ENCODE measurements at places on chromosomes 1 and 21.

GRCh38 chr1:221170171-221170570 lies 290.9 kb downstream of the HLX start:
- DNase-seq = no peak

DNA sequence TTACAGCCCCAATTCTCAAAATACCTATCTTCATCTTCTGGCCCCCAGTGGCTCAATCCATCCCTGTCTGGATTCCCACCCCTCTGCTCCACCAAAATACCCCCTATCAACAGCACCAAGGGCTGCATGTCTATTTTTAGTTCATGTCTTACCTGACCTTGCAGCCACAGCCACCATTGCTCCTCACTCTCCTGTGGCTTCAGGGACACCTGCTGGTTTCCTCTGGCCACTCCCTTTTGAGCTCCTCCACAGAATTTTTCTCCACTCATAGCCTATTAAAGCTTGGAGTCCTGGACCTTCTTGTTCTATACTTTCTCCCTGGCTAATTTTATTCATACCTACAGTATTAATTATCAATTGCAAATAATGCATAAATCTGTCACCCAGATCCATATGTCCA lies 125.3 kb upstream of the NGF start:
- no peak for DNase-seq

DNA sequence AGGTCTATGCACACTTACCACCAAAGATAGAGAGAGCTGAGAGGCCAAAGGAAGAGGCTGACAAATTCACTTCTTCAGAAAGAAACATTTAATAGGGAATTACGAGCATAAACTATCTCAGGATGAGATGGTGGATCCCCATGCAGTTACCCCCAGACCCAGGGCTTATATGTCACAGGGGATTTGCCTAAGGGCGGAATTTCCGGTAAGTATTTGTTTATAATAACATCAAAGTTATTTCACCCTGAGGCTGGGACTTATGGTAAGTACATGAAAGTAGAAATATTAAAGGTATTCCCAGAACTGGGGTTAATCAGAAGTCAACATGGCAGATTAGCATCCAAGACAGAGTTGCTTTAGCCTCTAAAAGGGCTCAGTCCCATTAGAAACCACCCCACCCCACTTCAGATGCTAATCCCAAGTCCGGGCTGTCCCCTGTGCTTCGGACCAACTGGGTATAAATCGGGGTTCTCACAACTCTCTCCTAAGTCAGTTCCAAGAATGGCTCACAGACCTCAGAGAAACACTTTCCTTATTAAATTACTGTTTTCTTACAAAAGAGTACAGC lies 247.4 kb upstream of the ZP4 start:
- DNase-seq = no peak

DNA sequence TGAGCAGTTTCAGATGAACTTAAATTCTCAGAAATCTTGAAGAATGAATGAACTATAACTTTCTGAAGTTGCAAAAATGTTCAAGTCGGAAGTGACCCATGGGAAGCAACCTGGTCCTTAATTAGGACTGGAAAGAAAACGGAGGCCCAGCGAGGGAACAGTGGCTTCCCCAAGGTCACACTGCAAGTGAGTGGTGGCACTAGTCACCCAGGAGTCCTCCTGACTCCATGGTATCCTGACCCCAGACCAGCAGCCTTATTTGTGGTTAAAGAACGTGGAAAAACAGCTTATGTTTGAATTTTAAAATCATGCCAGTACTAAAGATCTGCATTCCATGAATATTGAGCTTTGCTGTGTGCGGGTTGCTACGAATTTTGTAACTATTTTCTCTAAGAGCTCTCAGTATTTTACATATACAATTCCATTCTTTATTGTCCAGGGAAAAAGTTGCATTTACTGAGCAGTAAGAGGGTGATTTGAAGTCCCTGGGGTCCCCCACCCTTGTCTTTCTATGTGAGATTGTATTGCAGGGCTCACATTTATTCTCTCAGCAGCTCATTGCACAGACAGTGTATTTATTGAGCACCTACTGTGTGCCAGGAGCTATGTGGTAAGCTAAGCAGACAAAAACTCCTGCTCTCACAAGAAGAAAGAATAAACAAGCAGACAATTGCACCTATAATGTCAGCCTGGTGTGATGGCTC lies 61.6 kb upstream of the ATP5PO start:
- DNase-seq = no peak

GRCh38 chr1:30083800-30084464 lies 639.5 kb downstream of the MATN1 start:
- DNase-seq = peak; percentile 36

DNA sequence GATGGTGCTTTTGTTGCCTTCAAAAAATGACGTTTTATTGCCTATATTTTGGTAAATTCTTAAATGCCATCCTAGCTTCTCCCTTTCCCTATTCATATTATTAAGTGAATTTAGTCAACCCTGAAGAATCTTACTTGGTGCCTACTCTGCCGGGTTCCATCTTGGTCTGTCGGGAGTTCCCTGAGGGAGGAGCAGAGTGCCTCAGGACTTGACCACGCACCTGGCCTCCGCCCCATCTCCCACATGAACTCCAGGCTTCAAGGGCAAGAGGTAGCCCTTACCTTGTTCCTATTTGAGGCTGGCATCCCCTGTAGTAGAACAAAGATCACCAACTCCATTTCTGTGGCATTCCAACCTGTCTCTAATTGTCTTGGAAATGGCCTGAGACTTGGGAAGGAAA lies 21.5 kb downstream of the VANGL2 start:
- DNase-seq = no peak

DNA sequence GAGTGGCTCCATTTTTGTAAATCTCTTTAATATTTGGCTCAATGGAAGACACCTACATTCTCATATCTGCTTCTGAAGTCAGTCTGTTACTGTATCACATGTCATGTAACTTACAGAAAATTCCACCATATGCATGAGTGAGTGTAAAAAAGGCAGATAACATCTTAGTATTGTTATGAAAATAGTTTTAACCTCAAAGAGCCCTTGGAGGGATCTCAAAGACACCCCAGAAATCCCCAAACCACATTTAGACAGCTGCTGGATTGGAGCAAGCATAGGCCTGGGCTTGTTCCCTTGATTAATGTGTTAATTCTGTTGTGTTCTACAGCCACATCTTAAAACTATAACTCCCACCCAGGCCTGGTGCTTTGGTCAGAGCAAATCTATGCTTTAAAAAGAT lies 16.9 kb downstream of the MACO1 start:
- DNase-seq = no peak

DNA sequence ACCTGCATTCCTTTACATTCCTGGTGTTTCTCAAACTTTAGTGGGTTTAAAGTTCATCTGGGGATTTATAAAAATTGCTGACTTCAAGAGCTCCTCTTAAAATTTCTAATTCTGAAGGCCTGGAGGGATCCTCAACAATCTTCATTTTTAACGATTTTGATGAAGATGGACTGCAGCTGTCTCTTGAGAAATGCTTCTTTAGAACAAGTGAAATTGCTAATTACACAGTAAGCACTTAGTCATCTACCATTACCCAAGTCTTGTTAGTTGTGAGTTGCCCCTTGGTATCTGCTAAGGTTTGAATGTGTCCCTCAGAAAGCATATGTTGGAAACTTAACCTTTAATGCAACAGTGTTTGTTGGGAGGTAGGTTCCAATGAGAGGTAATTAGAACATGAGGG lies 163.7 kb downstream of the LTN1 start:
- DNase-seq = no peak

DNA sequence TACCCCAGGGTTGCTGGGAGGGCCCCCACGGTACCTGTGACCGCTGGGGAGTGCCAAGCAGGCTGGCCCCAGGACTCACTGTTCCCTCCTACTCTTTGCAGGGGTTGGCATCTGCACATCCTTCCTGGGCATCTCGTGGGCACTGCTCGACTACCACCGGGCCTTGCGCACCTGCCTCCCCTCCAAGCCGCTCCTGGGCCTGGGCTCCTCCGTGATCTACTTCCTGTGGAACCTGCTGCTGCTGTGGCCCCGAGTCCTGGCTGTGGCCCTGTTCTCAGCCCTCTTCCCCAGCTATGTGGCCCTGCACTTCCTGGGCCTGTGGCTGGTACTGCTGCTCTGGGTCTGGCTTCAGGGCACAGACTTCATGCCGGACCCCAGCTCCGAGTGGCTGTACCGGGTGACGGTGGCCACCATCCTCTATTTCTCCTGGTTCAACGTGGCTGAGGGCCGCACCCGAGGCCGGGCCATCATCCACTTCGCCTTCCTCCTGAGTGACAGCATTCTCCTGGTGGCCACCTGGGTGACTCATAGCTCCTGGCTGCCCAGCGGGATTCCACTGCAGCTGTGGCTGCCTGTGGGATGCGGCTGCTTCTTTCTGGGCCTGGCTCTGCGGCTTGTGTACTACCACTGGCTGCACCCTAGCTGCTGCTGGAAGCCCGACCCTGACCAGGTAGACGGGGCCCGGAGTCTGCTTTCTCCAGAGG lies 6.8 kb downstream of the XKR8 start:
- no peak for DNase-seq

DNA sequence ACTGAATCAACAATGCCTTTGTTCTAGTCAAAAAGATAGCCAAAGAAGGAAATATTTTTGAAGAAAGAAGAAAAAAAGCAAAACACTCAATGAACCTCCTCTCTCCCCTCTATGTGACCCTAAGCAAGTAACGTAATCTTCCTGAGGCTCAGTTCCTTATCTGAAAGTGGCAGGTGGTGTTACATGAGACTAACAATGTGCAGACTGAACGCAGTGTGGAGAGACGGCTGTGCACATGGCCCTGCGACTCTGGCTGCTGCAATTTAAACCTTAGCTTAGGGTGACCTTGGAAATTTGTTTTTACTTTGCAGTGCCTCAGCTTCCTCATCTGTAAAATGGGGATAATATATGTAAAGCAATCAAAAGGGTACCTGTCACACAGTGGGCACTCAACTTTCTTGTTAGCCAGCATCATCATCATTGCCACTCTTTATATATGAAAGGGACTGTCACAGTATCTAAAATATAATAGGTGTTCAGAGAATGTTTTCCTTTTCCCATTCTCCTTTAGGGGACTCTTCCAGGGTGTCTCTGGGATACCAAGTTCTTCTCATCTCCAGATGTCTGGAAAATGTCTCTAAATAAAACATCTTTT lies 100.1 kb upstream of the JUN start:
- DNase-seq = no peak

- peak; percentile 25 for DNase-seq
Observed at GRCh38 chr1:84143796-84144565, at the start of gene PRKACB. TSS of gene PRKACB (plus strand) at chr1:84144271. CDS start at chr1:84144362, 91 bp downstream.

- no peak for DNase-seq
Observed at GRCh38 chr1:240128366-240128765, 36.7 kb downstream of the FMN2 start.

DNA sequence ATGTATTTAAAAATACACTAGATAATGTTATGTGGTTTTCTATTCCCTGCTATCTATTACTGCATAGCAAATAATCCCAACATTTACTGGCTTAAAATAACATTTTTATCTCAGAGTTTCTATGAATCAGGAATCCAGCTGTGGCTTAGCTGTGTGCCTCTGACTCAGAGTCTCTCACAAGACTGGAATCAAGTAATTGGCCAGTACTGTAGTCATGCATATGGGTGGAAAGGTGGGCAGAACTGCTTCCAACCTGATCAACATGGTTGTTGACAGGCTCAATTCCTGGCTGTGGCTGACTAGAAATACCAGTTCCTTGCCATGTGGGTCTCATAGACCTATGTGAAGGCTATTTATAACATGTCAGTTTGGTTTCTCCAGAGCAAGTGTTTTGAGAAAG lies 131.8 kb downstream of the PDE4B start:
- DNase-seq = peak; percentile 60

GRCh38 chr1:216388558-216388957 lies 34.7 kb downstream of the USH2A start:
- DNase-seq = no peak

GRCh38 chr1:41488040-41488951 lies 3.8 kb upstream of the EDN2 start:
- no peak for DNase-seq

DNA sequence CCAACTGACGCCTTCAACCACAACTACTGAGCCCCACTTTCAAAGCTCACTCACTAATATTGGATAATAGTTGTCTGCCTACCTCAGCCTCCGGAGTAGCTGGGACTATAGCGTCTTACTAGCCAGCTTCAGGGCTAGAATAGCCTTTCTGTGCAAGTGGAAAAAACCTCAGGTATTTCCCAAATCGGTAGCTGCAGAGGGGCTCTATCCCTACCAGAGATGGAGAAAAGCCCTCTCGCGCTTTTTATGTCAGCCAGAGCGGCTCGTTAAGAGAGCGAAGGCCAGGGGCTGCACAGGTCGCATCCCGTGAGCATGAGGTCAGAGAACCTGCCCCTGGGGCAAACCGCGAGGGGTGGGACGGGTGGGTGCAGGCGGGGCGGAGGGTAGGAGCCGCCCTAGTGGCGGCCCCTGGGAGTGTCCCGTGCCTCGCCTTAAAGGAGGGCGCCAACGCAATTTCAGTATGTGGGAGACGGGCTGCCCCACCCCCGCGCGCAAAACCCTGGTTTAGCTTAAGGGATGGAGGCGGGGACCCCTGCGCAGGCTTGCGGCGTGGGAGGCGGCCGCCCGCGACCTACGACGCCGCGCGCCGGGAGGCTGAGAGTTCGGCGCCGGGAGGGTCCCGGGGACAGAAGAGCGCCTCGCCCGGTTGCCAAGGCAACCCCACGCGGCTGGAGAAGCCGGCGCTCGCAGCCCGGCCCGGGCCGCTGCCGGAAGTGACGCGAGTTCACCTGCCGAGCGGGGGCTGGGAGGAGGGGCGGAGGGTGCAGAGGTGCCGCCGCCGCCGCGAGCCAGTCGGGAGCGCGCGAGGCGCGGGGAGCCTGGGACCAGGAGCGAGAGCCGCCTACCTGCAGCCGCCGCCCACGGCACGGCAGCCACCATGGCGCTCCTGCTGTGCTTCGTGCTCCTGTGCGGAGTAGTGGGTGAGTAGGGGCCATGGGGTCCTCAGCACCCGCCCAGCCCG lies at the start of gene CXADR:
CXADR (plus strand) TSS at position 791 of the 961 bp plus-strand sequence; CDS start at position 878, 87 bp downstream.
- DNase-seq = no peak

- no peak for DNase-seq
Observed at GRCh38 chr1:201212461-201213055, 21.9 kb downstream of the IGFN1 start.

- DNase-seq = no peak
Observed at GRCh38 chr1:210776712-210777111, 357.2 kb downstream of the KCNH1 start.

DNA sequence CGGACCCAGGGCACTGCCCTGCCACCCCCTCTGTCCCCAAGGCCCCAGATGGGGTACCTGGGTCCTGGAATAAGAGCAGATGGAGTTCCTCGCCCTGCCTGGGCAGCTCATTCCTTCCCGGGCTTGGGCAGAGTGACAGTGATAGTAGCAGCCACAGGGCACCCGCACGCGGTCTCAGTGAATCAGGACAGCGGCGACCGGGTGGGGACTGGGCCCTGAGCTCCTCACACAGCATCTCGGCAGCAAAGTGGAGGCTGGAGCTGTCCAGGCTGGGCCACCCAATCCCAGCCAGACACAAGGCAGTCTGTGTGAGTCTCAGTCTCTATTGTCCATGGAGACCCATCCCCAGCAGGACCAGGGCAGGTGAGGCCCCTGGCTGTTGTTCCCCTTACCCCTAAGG lies 37.4 kb upstream of the CCDC27 start:
- no peak for DNase-seq

DNA sequence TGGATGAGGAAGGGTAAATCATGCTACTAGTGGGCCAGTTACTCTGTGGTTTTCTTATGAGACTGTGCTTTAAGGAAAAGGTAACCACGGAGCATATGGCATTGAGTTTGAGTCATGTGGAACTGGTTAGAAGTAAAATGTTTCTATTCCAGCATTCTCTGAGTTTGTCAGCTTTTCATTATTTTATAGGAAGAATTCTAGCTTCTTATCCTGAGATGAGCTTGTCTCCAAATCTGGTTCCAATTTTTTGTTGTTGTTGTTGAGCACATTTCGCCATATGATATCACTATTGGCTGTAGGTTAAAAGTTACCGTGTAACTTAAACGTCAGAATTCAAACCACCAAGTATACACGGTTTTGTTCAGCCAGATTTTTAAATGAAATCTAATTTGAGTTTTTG lies 69.9 kb downstream of the ATF6 start:
- no peak for DNase-seq

Data from RKO (cell line).